D341Med (cell line): ENCODE measurements at places on chromosomes 6 and 20.

DNA sequence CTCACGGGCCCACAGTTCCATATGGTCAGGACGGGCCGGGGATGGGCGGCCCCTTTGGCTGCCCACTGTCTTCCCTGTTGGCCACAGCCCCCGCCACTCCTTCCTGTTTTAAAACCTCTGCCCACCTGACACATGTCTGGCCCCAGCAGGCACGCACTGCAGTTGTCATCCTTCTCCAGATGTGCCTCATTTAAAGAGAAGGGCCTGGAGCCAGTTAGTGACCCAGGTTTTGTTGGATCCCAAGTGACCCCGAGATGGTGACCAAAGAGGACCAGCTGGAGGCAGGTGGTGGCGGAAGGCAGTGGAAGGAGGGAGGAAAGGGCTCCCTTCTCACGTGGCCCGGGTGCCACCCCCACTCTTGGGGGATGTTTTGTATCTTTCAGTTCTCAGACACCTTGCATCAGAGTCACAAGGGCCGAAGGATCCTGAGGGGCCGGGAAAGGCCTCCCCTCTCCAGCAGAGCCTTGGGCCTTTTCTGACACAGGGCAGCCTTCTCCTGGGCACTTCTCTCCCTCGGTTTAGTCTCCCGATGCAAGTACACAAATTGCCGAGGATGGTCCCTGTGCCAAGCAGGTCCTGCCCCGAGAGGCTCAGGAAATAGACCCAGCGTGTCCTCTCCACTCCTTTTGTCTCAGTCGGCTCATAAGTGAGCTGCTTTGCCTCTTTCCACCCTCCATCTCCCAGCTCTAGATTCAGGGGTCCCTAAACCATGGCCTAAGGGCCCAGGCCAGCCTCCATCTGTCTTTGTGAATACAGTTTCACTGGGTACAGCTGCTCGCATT is 117.6 kb downstream of the SULF2 start:
- DNase-seq, result no peak

DNA sequence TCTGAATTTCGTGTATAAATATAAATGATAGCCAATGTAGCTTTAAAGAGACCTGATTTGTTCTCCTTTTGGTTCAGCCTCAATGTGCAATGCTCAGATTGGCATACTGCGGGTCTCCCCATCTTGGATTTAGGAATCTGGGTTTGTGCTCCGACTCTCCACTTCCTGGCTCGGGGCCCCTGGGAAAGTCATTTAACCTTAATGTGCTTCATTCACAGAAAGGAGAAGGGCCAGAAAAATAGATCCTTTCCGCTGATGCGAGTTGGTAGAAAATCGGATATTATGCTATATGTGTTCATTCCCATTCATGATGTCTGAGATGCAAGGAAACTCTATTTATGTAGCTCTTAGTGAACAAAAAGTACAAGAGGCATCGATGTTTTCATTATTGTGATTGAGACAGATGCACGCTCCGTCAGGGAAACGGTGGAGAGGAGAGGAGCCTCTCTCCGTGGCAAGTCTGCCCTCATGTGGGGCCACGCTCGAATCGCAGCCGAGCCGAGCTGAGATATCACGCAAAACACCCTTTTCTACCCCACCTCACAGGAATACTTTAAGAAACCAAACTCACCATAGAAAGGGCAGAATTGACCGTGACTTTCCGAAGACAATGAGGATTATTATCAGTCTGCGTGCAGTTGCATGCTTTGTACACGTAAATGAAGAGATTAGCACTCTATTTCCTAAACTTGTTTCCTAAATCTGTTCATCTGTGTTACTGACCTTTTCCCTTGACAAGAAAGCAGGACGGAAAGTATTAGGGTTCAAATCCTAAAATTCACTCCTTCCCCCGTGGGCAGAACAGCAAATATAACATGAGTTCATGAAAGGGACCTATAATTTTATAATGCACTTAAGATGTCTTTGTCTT is 136.6 kb downstream of the COL9A1 start:
- peak; percentile 83 for DNase-seq

- DNase-seq, result no peak
Observed at GRCh38 chr20:23018432-23018831, 16.7 kb upstream of the SSTR4 start.

- DNase-seq, result no peak
Observed at GRCh38 chr6:73514746-73515110, 6.1 kb downstream of the EEF1A1 start.

GRCh38 chr6:12356983-12357972 is 67.1 kb downstream of the EDN1 start:
- no peak for DNase-seq

- no peak for DNase-seq
Observed at GRCh38 chr6:163579111-163579879, 164.8 kb downstream of the QKI start.

DNA sequence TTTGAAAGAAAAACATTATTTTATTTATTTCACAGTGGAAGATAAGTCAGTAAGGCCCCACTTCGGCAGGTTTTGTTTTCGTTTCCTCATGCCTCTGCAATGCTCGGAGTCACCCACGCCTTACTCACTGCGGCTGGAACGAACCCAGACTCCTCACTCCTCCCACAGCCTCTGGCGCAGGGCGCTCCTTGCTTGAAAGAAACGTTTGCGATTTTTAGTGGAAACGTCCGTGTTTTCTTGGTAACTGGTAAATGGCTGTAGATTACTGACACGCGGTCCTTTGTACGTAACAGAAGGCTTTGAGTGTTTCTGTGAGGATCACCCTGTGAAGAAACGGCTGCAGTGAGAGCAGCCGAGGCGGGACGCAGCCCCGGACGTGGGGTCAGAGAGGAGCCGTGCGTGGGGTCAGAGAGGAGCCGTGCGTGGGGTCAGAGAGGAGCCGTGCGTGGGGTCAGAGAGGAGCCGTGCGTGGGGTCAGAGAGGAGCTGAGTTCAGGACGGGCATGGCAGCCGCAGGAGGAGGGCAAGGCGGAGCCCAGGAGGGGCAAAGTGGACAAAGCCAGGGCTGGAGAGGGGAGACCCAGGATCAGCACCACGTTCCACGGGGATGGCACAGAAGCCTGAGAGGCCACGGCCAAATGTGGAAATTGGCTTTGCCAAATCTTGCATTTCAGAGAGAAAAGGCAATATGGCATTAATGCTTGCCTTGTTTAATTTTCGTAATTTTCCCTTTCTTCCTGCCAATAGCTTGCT is 198.6 kb upstream of the THBS2 start:
- DNase-seq, result no peak

DNA sequence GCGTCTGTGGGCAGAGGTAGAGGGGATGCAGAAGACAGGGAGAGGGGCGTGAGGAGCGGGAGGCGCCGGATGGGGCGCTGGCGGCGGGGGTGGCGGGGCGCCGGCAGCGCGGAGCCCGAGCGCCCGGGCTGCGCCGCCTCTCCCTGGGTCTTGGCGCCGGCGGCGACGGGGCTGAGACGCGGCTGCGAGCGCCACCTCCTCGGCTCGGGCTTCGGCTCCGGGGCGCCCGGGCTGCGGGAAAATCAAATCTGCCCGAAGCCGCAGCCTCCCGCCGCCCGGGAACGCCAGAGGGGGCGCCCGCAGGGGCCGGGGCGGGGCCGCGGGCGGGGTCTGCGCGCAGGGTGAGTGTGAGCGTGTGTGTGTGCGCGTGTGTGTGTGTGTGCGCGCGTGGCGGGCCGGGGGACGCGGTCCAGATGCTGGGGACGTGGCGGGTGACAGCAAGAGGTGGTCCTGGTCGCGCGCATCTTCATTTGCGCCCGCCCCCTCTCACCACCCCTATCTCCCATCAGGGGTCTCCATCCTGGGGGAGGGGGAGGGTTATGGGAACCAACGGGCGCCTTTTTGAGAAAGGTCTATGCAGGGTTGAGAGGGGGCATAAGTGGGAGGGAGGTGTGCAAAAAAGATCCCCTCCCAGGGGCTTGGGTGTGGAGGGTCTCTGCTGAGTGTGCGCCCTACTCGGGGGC is 646 bp upstream of the CPNE5 start:
- DNase-seq, result peak; percentile 89
